ENCODE measurements at places on chromosomes 11 and 22. TPM values are rescaled to one million over a fixed set of nuclear protein-coding genes. Genes with fewer than 3 reads are reported as not detected.

- no peaks in the 10 kb centered on the region for H3K36me3 ChIP-seq
- H3K4me3 ChIP-seq: peak overlapping the region; percentile 52
- H3K27me3 ChIP-seq: peaks cover 64% of the 10 kb centered on the region
- no peak overlapping the region for H3K27ac ChIP-seq
These were observed 845 bp downstream of the MPPED2 start for GRCh38 chr11:30585125-30585891.

GRCh38 chr11:125572916-125573315 is 3.6 kb downstream of the EI24 start:
- no peak overlapping the region for H3K4me3 ChIP-seq
- H3K27ac ChIP-seq: no peak overlapping the region
- H3K27me3 ChIP-seq: no peaks in the 10 kb centered on the region
- peaks cover 29% of the 10 kb centered on the region for H3K36me3 ChIP-seq

DNA sequence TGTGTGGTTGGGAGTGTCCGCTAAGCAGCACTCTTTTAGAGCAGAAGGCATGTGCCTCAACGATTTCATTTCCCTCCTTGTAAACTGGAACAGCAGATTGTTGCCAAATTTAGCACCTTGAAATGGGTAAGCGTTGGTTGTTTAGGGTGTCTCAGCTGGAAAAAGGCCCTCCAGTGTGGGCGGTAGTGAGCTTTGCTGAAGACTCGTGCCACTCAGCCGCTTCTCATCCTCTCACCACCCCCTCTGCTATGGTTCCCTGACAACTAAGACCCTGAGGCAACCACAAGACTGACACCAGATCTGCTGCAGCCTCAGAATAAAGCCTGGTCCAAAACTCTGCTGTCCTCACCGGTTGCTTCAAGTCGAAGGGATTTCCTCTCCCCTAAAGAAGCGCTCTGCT is 9.9 kb upstream of the FERMT3 start:
- no peak for DNase-seq
- H3K27ac ChIP-seq: peak overlapping the region; percentile 77
- no peak overlapping the region for H3K4me3 ChIP-seq
- H3K36me3 ChIP-seq: peaks cover 30% of the 10 kb centered on the region
- peaks cover 19% of the 10 kb centered on the region for H3K4me1 ChIP-seq
- H3K27me3 ChIP-seq: no peaks in the 10 kb centered on the region

VPS37C gene
- total RNA-seq: 5.6 TPM

NNMT gene
- total RNA-seq: not detected

RBMXL2 gene
- not detected for total RNA-seq

PANX3 gene
- total RNA-seq: not detected

RAB39A gene
- 0.43 TPM for total RNA-seq

CASP5 gene
- not detected for total RNA-seq

GRCh38 chr22:50531546-50531961 is 1.7 kb upstream of the TYMP start:
- no peaks in the 10 kb centered on the region for H3K27me3 ChIP-seq
- H3K4me3 ChIP-seq: peak overlapping the region; percentile 95
- DNase-seq: peak; percentile 86

GRCh38 chr22:23526596-23527316 is 53.3 kb downstream of the IGLL1 start:
- H3K36me3 ChIP-seq: no peaks in the 10 kb centered on the region
- no peak overlapping the region for H3K4me3 ChIP-seq
- DNase-seq: no peak
- H3K27ac ChIP-seq: no peak overlapping the region
- peaks cover 20% of the 10 kb centered on the region for H3K27me3 ChIP-seq
- H3K4me1 ChIP-seq: no peaks in the 10 kb centered on the region

GRCh38 chr11:31106968-31107576 is 262.5 kb downstream of the DCDC1 start:
- peaks cover 2% of the 10 kb centered on the region for H3K27me3 ChIP-seq
- H3K4me1 ChIP-seq: no peaks in the 10 kb centered on the region
- no peak overlapping the region for H3K4me3 ChIP-seq

- H3K4me3 ChIP-seq: no peak overlapping the region
- H3K36me3 ChIP-seq: peaks cover 2% of the 10 kb centered on the region
- H3K27ac ChIP-seq: no peak overlapping the region
These were observed 2.0 kb upstream of the SYT12 start for GRCh38 chr11:67020949-67021348.

SPI1 gene
- 3.5 TPM for total RNA-seq

DNA sequence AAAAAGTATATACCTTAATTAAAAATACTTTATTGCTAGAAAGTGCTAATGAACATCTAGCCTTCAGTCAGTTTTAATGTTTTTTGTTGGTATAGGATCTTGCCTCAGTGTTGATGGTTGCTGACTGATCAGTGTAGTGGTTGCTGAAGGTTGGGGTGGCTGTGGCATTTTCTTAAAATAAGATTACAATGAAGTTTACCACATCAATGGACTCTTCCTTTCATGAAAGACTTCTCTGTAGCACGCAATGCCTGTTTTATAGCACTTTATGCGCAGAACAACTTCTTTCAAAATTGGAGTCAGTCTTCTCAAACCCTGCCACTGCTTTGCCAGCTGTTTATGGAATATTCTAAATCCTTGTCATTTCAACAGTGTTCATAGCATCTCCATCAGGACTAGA is 50.6 kb downstream of the LDLRAD3 start:
- peaks cover 20% of the 10 kb centered on the region for H3K4me1 ChIP-seq
- peaks cover 50% of the 10 kb centered on the region for H3K27me3 ChIP-seq
- no peak for DNase-seq

- no peak overlapping the region for H3K4me3 ChIP-seq
- no peak for DNase-seq
- peaks cover 22% of the 10 kb centered on the region for H3K27me3 ChIP-seq
- no peaks in the 10 kb centered on the region for H3K36me3 ChIP-seq
These were observed 35.9 kb downstream of the SHISAL1 start for GRCh38 chr22:44276706-44277356.

GRCh38 chr22:27850000-27850521 is 48.5 kb upstream of the MN1 start:
- H3K4me3 ChIP-seq: no peak overlapping the region
- no peak for DNase-seq
- H3K4me1 ChIP-seq: peaks cover 10% of the 10 kb centered on the region
- H3K27ac ChIP-seq: no peak overlapping the region
- no peaks in the 10 kb centered on the region for H3K27me3 ChIP-seq
- peaks cover 31% of the 10 kb centered on the region for H3K36me3 ChIP-seq

DNA sequence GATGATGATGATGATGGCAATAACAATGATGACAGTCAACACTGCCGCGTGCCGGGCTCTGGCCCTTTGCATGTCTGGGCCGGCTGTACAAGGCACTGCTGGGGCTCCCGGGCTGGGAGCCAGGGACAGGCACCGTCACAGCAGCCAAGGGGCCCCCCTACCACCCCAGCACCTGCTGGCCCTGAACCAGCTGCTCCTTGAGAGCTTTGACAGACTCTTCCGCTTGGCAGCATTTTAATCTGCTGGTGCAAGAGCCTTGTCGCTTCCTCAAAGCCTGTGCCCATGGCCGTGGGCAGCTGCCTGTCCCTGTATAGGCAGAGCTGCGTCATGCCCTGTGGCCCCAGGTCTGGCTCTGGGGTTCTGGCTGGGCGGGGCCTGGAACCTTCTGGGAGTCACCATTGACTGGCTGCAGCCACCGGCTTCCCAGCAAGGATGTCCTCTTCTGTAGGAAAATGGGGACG is 12.9 kb upstream of the MUC6 start:
- H3K27me3 ChIP-seq: peaks cover 15% of the 10 kb centered on the region
- no peaks in the 10 kb centered on the region for H3K36me3 ChIP-seq
- no peak overlapping the region for H3K27ac ChIP-seq
- peaks cover 4% of the 10 kb centered on the region for H3K4me1 ChIP-seq

- H3K27me3 ChIP-seq: no peaks in the 10 kb centered on the region
- H3K27ac ChIP-seq: no peak overlapping the region
- H3K36me3 ChIP-seq: no peaks in the 10 kb centered on the region
These were observed 14.6 kb downstream of the TSPAN32 start for GRCh38 chr11:2316169-2316962.

DNA sequence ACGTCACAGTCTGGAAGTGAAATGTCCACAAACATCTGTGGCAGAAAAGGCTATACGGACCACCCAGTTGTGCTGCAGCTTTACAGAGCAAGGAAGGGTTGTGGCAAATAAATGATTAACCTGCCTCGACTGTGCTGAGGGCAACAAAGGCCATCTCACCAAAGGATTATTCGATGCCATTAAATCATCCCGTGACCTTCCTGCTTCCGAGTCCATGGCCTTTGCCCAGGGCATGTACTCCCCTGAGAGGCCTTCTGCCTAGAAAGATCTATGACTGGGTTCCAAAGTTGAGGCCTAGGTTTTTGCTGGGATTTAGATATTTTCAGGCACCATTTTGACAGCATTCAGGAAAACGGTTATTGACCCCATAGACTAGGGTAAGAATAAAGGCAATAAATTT is 9.2 kb downstream of the CDPF1 start:
- DNase-seq: no peak
- H3K4me1 ChIP-seq: peaks cover 19% of the 10 kb centered on the region
- no peak overlapping the region for H3K4me3 ChIP-seq
- no peaks in the 10 kb centered on the region for H3K27me3 ChIP-seq
- H3K27ac ChIP-seq: no peak overlapping the region

- H3K4me1 ChIP-seq: no peaks in the 10 kb centered on the region
- H3K27ac ChIP-seq: no peak overlapping the region
- no peaks in the 10 kb centered on the region for H3K36me3 ChIP-seq
- no peak for DNase-seq
- H3K4me3 ChIP-seq: no peak overlapping the region
- H3K27me3 ChIP-seq: peaks cover 2% of the 10 kb centered on the region
These were observed 424.9 kb downstream of the INSC start for GRCh38 chr11:15539645-15540044.
